NCI-H2171 (cell line): ENCODE measurements at places on chromosomes 6 and 20.

DNA sequence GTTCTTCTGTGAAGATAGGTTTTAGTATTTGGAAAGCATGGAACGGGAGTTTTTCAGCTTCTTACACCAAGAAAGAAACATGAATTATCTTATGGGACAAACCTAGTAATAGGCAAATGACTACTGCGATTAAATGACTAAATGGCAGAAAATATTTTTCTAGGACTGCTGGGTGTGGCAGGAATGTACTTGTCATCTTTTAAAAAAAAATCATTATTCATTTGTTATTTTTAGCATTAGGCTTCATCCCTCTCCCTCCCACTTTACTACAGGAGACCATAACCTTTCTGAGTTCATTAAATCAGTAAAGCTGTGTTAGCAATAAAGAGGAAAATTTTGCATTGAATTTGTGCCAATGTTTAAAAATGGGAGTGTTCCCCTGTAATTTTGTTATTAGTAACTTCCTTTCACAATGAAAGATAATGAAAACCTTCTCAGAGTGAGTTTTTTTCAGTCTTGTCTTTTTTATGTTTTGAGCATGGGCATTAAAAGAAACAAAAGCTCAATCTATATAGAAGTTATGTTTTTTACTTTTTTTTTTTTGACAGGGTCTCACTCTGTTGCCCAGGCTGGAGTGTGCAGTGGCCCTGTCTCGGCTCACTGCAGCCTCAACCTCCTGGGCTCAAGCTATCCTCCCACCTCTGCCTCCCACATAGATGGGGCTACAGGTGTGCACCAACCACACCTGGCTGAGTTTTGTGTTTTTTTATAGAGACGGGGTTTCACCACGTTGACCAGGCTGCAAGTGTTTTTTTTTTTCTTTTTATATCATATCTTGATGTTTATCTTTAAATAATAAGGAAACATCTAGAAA, 105.6 kb upstream of the CLDN20 start:
- DNase-seq = no peak

DNA sequence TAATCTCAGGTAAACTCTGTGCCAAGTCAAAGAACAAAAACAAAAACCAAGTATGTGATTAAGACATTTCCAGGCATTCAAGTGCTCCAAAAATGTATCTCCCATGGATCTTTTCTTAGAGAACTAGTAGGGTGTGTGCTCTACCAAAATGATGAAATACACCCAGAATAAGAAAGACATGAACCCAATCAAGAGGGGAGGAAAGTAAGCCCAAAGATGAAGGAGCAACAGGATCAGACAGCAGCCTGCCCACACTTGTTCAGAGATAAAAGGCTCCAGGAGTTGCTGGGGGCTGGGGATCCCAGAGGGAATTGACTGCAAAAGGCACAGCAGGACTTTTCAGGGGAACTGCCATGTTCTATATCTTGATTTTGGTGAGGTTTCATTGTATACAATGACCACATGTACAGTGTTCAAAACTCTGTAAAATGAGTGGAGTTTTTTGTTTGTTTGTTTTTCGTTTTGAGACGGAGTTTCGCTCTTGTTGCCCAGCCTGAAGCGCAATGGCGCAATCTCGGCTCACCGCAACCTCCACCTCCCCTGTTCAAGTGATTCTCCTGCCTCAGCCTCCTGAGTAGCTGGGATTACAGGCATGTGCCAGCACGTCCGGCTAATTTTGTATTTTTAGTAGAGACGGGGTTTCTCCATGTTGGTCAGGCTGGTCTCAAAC, 24.4 kb downstream of the GCM1 start:
- DNase-seq = peak; percentile 2

DNA sequence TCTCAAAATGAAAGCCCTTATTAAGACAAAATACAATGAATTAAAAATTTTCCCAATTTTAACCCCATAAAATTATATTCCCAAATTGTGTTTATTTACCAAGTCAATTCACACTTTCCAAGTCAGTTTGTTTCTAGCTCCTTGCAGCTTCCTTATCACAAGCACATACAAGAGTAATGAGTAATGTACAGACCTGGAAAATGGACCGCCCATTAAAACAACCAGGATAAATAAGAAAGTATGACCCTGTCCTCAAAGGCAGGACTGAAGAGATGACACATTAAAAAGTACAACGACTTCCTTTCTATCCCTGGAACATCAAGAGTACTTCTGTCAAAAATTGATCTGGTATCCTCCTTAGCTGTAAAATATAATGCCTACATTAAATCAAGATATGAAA, 47.1 kb upstream of the TMX4 start:
- no peak for DNase-seq

DNA sequence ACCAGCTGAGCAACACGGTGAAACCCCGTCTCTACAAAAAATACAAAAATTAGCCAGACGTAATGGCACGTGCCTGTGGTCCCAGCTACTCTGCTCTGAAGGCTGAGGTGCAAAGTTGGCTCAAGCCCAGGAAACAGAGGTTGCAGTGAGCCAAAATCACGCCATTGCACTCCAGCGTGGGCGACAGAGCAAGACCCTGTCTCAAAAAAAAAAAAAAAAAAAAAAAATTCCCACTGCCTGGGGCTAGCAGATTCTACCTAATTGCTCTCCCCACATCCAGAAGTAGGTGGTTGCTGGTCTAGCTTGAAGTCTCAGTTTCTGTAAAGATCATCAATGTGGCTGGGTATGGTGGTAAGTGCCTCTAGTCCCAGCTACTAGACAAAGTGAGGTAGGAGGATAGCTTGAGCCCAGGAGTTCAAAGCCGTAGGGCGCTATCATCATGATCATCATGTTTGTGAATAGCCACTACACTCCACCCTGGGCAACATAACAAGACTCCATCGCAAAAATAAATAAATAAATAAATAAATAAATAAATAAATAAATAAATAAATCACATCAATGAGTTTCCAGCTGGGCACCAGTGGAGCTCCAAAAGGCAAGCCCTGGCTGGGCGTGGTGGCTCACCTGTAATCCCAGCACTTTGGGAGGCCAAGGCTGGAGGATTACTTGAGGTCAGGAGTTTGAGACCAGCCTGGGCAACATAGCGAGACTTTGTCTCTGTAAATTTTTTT, 6.3 kb upstream of the AP5S1 start:
- no peak for DNase-seq

DNA sequence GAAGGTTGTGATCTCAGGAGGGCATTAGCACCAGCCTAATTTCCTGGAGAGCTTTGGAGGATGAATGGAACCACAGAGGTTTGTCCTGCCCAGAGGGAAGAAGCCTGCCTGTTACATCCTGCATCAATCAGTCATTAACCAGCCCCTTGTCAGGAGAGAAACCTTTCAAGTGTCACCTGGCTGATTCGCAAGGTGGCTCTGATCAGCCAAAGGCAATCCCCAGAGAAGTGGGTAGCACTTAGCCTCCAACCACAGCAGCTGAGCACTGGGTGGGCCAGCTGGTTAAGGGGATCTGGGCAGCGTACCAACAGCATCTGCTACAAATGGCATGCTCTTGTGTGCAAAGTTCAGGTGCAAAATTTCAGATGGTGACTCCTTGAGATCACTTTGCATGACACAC, 26.9 kb downstream of the ANKEF1 start:
- peak; percentile 99 for DNase-seq

DNA sequence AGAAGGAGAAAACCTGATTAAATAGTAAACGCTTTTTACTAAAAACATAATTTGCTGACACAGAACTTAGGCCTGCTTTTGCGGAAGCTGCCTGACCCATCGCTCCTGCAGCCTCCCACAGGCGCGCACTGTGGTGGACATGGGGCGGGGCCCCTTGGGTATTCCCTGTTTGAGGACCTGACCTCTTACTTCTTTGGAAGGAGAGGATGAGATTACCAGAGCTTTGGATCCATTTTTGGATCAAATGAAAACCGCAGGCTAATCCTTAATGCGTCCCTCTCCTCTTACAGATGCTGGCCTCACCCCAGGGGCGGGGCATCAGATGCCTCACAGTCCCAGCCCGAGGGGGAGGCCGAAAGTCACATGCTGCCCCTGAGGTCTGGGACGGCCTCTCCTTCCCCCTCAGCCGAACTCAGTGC, 151.0 kb downstream of the SCML4 start:
- no peak for DNase-seq

DNA sequence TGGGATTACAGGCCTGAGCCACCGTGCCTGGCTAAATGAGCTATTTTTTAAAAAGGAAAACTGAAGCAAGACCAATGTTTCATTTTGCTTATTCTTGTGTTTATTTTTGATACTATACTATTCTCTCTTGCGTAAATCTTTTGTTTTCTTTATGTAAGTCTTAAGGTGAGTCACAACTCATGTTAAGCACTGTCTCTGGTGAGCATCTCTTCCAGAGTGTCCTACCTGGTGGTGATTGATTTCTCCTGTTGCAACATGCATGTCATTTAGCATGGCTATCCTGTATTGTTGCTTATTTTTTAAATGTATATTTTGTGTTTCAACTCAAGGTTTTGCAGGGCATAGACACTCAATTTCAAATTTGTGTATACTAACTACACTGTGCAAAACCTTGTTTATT, 336.0 kb downstream of the RFPL4B start:
- DNase-seq = no peak

GRCh38 chr6:79705456-79705995, 74.4 kb downstream of the SH3BGRL2 start:
- DNase-seq = no peak

- DNase-seq = no peak
Measured at GRCh38 chr20:63765082-63765873, 25.7 kb downstream of the SLC2A4RG start.

GRCh38 chr20:10634683-10635411, 39.0 kb downstream of the JAG1 start:
- DNase-seq = no peak

DNA sequence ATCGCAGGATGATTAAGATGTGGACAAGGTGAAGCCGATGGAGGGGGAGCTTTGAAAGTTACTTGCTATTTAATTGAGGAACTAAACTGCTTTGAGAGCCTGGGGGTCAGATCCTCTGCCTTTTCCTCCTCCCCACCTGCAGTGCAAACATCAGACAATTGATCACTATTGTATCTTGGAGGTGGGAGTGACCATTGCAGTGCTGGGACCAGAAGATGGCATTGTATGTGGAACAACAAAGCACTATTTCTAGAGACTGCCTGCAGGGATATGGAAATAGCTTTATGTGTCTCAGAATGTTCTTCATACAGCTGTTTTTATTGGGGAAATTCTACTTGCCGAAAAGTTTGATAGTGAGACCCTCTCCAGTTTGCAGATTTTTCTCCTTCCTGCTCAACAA, 4.2 kb downstream of the MOG start:
- DNase-seq = no peak

DNA sequence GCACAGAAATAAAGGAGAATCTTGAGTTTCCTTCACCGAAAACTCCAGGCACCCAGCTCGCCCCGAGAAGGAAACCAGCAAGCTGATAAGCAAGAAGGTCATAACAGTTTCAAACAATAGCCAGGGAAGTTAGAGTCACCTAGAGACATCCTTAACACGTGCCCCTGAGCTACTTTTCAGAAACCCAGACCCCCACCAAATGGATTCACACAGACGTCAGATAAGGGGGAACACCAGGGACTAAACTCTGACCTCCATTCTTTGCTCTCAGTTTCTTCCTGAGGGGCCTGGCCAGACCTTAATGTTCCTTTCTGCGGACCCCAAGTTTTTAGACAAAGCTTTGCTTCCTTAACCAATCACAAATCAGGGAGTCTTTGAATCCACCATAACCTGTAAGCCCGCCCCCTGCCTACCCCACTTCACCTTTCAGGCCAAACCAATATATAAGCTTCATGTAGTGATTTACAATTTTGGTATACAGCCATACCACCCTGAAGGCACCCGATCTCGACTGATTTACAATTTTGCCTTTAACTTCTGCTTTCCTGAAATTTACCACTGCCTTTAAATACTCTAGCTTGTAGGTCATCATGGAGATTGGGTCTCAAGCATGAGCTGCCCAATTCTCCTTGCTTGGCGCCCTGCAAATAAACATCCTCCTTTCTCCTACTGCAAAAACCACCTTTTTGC, 11.7 kb downstream of the SOD2 start:
- DNase-seq = no peak

DNA sequence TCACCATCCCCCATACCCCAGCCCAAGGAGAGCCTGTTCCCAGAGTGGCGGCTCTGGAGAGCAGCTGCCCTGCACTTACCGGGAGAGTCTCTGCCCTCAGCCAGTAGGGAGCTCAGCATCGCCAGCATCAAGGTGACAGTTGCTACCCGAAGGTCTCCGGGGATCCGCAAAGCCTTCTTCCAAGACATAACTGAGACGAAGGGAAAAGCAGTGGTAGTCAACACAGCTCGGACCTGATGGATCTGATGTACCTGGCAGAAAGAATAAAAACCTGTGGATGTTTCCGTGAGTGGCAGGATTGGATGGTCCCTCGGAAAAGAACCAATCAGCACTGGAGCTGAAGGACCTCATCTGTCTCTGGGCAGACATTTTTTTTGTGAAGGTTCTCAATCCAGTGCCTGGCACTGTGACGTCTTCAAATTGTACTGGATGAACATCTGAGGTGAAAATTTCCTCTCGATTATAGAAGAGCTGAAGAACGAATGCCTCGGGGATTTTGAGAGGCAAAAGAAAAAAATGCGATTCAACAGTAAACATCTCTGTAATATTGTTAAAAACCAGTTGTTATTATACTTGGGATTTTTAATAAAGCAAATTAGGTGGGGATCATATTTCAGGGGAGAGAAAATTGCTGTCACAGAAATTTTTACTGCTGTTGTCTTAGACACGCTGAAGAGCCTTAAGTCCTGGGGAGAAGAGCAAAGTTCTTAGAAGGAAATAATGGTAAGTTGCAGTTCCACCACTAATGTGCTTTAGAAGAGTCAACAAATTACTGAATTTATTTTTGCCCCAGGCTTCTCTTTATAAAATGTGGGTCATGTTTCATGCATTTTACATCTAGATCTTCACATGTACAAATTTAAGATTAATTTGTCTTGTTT, at the start of gene HLA-DQB1:
HLA-DQB1 (minus strand) TSS at position 238 of the 881 bp plus-strand sequence; CDS start at position 188, 50 bp downstream.
- DNase-seq = no peak

- DNase-seq = no peak
Measured at GRCh38 chr6:160363016-160363996, 15.1 kb downstream of the SLC22A3 start.

- DNase-seq = no peak
Measured at GRCh38 chr6:12111363-12111670, 99.2 kb downstream of the HIVEP1 start.

DNA sequence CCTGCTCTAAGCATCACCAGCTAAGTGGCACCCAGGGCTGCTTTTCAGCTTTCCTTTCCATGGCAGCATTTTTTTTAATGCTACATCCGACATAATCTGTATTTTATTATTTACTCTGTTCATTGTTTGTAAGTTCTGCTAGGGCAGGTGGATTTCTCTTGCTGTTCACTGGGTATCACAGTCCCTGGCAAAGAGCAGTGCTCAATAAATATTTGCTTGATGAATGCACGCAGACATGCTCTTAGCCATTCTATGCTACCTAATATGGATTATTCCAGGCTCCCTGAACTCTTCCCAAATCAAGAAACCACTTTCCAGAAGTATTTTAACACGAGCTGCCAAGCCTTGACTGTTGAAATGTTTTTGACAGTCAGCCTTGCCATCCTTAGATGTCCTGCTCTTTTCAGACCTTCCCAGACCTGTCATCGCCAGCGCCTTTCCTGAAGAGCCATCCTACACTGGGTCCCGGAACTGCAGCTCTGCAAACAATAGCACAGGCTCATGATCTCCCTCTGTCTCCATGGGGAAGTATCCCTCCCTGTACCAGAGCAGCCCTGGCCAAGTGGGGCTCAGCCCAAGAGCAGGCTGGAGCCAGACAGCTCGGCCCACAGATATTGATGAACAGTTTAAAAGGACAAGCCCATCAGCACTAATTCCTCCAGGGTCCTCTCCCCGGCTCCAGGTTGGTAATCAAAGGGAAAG, 136.5 kb upstream of the CDH4 start:
- DNase-seq = no peak

GRCh38 chr6:8435845-8436168, 462 bp upstream of the SLC35B3 start:
- no peak for DNase-seq

- no peak for DNase-seq
Measured at GRCh38 chr6:116447496-116448011, 13.6 kb upstream of the CALHM6 start.
